Natural killer cell treated with Interleukin-12 subunit alpha and Interleukin-12 subunit beta and Interleukin-15 and Interleukin-18, amount 100 ng/mL, for 72 hours (primary cell): ENCODE measurements at places on chromosomes 1 and 21. TPM values are rescaled to one million over a fixed set of nuclear protein-coding genes. Genes with fewer than 3 reads are reported as not detected.

- no peak for DNase-seq
Observed at GRCh38 chr1:183651612-183652011, 1.5 kb downstream of the APOBEC4 start.

DNA sequence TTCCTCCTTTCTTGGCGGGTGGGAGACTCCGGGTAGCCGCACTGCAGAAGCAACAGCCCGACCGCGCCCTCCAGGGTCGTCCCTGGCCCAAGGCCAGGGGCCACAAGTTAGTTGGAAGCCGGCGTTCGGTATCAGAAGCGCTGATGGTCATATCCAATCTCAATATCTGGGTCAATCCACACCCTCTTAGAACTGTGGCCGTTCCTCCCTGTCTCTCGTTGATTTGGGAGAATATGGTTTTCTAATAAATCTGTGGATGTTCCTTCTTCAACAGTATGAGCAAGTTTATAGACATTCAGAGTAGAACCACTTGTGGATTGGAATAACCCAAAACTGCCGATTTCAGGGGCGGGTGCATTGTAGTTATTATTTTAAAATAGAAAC is 2.5 kb downstream of the OLIG2 start:
- no peak for DNase-seq

- DNase-seq, result no peak
Observed at GRCh38 chr1:212597487-212597886, 11.1 kb upstream of the ATF3 start.

DNA sequence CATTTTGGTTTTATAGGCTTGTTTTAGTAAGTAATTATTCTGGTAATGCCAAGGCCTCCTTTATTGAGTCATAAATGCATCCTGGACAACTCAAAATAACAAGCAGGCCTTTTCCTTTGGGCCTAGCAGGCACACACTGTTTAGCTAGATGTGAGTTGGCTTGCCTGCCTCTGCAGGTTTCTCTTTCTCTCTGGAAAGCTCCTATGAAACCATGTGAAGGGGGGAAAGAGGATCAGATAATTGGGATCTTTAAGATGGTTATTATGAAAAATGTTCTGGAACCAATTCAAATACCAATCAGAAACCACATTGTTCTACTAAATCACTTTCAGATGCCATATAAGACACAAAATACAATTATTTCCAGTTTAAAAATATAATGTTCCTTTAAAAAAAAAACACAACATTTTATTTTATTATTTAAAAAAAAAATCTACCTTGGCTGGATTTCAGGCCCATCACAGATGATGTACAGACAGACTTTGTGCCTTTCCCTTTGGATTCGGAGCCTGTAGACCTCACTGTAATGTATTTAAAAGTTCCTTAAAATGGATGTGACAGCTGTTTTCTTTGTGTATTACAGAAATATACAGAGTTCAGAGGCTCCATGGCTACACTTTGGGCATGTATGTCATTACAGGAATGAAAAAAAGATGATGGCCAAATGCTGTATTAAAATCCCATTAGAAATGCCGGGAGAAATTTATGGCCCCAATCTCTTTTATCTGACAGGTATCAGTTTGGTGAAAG is 80.2 kb downstream of the NTMT2 start:
- no peak for DNase-seq

- DNase-seq, result no peak
Observed at GRCh38 chr1:101902199-101902598, 94.5 kb downstream of the OLFM3 start.

DNA sequence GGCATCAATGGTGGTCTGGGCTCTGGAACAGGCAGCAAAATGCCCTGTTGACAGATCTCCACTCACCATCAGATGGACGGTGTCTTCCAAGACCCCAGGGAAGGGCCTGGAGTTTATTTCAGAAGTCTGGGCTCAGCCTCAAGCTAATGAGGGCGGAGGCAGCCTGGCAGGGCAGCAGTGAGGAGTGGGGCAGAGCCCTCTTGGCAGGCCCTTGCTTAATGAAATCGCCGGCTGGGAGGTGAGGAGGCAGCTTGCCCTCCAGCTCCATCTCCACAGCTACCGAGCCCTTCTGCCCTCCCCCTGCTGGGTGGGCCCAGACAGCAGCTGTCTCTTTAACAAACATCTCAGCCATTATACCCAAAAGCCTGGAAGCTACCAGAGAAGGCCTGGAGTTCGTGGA is 22.0 kb upstream of the GRIK3 start:
- DNase-seq, result no peak

Gene AMY1A
- total RNA-seq, result not detected

Gene AMY1C
- total RNA-seq, result not detected

Gene CLCNKB
- not detected for total RNA-seq

Gene PLEKHG5
- total RNA-seq, result 0.81 TPM

Gene ASCL5
- total RNA-seq, result not detected
